ENCODE measurements at places on chromosomes 1 and 21.

- DNase-seq = peak; percentile 98
These were observed 98.1 kb downstream of the ADSS2 start for GRCh38 chr1:244353551-244354091.

GRCh38 chr1:212488436-212489283, 55.9 kb downstream of the NENF start:
- peak; percentile 95 for DNase-seq

- peak; percentile 33 for DNase-seq
These were observed at the start of gene SLC44A3 for GRCh38 chr1:94819945-94820746. TSS of gene SLC44A3 (plus strand) at chr1:94820357. CDS start at chr1:94820452, 95 bp downstream.

- no peak for DNase-seq
These were observed 928 bp downstream of the SLC6A17 start for GRCh38 chr1:110151175-110151669.

DNA sequence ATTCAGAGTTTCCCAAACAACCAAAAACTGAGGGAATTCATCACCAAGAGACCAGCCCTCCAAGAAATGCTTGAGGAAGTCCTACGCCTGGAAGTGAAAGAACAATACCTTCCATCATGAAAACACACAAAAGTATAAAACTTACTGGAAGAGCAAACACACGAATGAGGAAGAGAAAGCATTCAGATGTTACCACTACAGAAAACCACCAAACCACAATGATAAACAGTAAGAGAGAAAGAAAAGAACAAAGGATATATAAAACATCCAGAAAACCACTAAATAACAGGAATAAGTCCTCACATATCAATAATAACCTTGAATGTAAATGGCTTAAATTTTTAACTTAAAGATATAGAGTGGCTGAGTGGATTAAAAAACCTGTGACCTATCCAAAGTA, 58.5 kb upstream of the BCL10 start:
- no peak for DNase-seq

DNA sequence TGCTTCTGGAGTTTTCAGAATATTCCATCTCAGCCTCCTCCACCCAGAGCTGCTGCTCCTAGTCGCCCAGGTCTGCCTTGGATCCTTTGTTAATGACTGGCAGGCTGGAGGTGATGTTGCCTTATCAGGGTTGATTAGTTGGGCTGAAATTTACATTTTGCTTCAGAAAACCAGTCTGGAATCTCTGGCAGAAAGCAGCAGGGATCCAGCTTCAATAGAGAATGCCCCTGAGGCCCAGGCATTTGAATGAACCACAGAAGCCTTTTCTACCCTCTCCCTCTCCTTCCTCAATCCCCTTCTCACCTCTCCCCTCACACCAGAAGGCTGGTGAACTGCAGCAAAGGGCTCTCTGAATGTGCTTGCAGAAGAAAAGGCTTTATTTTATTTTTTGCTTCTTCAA, 83.2 kb downstream of the PLXNA2 start:
- DNase-seq = no peak

DNA sequence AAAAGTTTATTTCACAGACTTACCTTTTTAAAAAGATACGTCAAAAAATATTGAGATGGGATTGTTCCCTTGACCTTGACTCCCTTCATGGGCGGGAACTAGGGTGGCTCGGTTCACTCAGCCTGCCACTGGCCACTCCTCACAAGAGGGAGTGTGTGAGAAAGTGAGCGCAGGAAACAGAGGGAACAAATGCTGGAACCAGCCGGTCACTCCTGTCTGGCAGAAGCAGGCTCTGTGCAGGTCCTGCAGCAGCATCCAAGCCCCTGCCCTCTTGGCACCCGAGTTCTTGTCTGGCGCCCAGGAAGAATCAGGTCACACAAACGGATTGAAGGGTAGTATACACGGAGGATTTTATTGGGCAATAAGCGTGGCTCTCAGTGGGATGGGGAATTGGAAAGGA, 58.9 kb downstream of the ZNF648 start:
- DNase-seq = no peak

- DNase-seq = no peak
These were observed 204 bp downstream of the CIART start for GRCh38 chr1:150282558-150282958.

GRCh38 chr1:65247419-65248359, 61.7 kb upstream of the DNAJC6 start:
- DNase-seq = no peak

- no peak for DNase-seq
These were observed 475 bp upstream of the RPL5 start for GRCh38 chr1:92831368-92831761.

DNA sequence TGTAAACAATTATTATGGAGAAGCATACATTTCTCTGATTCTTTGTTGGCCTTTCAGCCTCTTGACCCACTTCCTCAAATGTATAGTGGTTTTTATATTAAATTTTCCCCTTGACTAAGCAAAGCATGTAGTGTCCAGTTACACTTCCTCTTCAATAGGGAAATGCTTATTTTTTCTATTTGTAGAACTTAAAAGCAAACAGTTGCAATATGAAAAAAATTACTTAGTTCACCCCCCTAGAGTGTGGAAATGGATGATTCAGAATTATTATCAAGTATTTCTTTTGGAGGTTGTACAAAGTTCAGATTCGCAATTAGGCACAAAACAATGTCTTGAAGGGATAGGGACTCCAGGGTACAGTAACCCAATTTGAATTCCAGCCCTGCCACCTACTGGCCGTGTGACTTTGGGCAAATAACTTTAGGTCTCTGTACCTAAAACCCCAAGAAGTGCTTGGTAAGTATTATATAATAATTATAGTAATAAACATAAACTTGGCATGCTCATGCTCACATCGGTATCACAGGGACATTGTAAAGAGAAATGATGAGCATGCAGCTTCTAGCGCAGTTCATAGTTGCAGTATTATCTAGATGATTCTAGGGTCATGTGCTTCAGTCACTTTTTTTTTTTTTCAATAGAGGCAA, 28.6 kb upstream of the IFNGR2 start:
- DNase-seq = peak; percentile 97

DNA sequence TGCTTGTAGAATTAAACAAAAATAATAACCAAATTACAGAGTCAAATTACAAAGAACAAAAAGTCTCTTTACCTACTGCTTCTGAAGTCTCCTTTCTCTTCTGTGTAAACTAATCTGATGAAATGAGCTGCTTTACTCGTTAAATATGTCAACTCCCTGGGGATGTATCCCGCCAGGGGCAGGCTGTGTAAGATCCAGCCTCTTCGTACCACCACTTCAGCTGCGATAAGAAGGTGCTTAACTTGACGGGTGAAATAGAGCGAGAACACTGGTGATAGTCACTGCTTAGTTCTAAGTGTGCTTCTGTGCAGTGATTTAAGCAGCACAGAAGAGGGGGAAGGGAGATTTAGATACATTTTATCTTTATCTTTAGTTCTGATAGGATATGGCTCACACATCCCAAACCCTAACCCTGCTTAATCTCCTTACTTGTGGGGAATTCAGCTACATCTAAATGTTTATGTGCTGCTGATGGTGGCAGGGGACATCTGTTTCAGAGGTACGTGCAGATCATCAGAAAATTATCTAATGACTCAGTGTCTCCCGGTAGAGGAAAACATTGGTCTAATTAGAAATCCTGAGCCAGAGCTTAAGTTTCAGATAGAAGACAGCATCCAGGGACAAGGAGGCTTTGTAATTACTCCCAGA, 46.0 kb downstream of the RHOU start:
- no peak for DNase-seq

DNA sequence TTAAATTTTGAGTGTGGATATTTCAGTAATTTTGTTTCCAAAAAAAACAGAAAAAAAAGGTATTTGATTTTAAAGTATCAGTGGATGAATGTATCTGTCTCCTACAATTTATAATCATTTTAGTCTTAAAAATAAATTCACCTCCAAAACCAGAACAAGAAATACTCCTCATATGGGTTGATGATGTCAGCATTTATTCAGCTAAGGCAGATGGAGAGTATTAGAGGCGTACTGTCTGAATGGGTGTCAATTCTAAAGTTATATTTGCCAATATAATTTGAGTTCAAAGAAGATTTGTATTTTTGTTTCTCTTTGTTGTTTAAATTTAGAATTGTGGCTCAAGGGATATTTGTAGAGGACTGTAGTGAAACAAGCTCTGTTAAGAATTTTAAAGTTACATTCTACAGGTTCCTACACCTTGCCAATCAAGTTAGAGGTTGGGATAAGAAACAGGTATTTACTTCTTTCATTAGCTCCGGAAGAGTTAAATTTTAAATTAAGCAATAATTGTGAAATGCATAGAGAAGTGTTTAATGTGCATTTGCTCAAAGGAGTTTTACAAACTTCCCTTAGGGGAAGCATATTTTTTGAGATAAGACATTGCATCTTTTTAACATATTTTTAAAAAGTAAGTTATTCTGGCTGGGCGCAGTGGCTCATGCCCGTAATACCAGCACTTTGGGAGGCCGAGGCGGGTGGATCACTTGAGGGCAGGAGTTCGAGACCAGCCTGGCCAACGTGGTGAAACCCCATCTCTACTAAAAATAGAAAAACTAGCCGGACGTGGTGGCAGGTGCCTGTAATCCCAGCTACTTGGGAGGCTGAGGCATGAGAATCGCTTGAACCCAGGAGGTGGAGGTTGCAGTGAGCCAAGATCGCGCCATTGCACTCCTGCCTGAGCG, 1.2 kb downstream of the PLA2G4A start:
- DNase-seq = no peak

GRCh38 chr1:110165761-110166231, 15.5 kb downstream of the SLC6A17 start:
- DNase-seq = no peak

- no peak for DNase-seq
These were observed 92.7 kb upstream of the COG2 start for GRCh38 chr1:230549625-230550024.

DNA sequence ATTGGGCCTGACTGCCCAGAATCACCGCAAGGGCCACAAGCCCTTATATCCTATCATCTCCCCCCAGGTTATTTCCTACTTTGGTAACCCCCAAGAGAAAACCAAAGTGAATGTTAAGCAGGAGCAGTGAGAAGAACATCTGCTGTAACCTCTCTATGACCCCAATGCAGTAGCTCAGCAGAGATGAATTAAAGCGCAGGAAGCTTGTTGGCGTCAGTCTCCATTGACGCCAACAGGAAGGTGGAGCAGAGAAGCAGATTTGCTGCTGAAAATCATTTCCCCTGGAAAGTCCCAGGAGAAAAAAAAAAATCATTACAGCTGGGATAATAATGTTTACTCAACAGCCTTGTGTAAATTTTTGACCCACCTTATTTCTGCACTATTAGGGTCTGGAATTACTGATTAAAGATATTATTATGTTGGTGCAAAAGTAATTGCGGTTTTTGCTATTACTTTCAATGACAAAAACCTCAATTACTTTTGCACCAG, 33.2 kb upstream of the FAM163A start:
- DNase-seq = no peak

DNA sequence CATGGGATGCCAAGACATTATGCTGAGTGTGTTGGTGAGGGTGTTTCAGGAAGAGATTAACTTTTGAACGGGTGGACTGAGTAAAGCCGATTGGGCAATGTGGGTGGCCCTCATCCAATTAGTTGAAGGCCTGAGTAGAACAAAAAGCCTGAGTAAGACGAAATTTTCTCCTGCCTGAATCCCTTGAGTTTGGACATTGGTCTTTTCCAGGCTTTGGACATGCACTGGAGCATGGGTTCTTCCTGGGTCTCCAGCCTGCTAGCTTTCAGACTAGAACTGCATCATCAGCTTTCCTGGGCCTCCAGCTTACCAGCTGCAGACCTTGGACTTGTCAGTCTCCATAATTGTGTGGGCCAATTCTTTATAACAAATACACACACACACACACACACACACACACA, 63.6 kb downstream of the NIBAN1 start:
- no peak for DNase-seq

DNA sequence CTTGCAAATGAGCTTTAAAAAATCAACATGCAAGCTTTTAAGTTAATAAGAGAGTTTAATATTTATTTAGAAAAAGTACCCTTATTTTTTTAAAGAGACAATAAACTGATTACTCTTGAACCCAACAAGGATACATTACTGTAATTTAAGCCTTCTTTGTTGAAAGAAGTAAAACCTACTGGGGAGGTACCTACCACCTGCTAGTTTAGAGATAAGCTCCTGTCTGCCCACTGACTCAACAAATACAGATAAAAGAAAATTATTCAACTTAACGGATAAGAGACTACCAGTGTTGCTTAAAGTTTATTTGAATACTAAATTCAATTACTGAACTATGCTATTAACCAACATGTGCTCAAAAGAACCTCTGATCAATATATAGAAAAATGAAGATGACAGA, 23.1 kb downstream of the USP24 start:
- no peak for DNase-seq

- DNase-seq = peak; percentile 92
These were observed 22.3 kb upstream of the AGO1 start for GRCh38 chr1:35860696-35861095.

GRCh38 chr21:26593800-26594199, 20.7 kb upstream of the CYYR1 start:
- DNase-seq = no peak

- no peak for DNase-seq
These were observed 6.7 kb downstream of the TAGLN2 start for GRCh38 chr1:159918352-159919200.

- DNase-seq = no peak
These were observed 10.5 kb upstream of the SRP9 start for GRCh38 chr1:225766967-225767633.

GRCh38 chr1:1591452-1591851, 8.5 kb downstream of the FNDC10 start:
- peak; percentile 35 for DNase-seq

DNA sequence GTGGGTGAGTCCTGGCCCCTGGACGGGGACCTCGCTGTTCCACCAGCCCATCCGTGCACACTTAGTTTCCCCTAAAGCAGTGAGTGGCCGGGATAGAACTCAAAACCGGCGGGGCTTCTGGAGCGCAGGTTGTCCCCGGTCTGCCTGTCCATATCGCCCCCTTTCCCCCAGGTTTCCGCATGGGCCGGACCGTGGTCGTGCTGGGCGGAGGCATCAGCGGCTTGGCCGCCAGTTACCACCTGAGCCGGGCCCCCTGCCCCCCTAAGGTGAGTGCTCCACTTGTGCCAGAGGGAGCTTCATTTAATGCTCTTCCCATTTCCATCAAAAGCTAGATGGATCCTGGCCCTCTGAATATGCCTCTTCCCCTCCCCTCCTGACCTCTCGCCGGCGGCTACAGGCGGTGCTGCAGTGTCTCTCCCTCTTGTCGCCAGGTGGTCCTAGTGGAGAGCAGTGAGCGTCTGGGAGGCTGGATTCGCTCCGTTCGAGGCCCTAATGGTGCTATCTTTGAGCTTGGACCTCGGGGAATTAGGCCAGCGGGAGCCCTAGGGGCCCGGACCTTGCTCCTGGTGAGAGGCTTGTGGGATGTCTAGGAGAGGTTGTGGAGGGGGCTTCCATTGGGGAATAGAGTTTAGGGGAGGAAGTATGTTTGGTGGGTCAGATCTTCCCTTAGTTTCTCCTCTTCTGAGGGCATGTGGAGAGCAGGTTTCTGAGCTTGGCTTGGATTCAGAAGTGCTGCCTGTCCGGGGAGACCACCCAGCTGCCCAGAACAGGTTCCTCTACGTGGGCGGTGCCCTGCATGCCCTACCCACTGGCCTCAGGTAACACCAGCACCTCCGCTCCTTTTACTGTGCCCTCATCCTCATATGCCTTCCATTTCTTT, 683 bp downstream of the PPOX start:
- DNase-seq = no peak

GRCh38 chr1:25090707-25091422, 141.4 kb downstream of the SYF2 start:
- no peak for DNase-seq

GRCh38 chr1:215636258-215636965, 69.3 kb downstream of the KCTD3 start:
- no peak for DNase-seq
